ENCODE measurements at places on chromosomes 12 and 14. TPM values are rescaled to one million over a fixed set of nuclear protein-coding genes. Genes with fewer than 3 reads are reported as not detected.

Gene CLEC14A
- not detected for total RNA-seq

DNA sequence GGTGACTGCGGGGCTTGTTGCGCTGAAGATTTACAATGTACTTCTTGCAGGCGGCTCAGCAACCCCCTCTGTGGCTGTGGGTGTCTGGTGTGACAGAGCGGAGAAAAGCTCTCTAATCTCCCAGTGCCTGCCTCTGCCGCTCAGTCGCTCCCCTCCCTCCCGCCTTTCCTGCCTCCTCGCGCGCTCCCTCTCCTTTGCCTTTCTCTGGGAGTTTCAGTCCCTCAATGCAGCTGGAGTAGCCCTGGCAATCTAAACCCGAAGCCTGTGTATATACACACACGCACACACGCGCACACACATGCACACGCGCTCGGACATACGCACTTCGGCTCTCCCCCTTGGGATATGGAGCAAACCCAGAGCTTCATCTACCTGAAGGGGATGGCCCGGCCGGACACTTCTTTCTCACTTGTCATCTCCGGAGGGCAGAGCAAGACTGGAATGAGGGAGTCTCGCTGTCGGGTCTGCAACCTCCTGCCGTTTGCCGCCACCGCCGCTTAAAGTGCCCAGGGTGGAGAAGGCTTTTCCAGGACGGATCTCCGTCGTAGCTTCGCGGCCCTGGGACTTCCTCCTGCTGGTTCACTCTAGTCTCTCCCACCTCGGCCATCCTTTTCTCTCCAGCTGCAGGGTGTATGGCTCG lies 599 bp upstream of the TRHDE start:
- H3K27me3 ChIP-seq: peaks cover 12% of the 10 kb centered on the region
- H3K36me3 ChIP-seq: no peaks in the 10 kb centered on the region
- peaks cover 4% of the 10 kb centered on the region for H3K4me1 ChIP-seq
- peak; percentile 78 for DNase-seq
- peak overlapping the region; percentile 80 for H3K4me3 ChIP-seq

Gene TRHDE
- 1.0 TPM for total RNA-seq

DNA sequence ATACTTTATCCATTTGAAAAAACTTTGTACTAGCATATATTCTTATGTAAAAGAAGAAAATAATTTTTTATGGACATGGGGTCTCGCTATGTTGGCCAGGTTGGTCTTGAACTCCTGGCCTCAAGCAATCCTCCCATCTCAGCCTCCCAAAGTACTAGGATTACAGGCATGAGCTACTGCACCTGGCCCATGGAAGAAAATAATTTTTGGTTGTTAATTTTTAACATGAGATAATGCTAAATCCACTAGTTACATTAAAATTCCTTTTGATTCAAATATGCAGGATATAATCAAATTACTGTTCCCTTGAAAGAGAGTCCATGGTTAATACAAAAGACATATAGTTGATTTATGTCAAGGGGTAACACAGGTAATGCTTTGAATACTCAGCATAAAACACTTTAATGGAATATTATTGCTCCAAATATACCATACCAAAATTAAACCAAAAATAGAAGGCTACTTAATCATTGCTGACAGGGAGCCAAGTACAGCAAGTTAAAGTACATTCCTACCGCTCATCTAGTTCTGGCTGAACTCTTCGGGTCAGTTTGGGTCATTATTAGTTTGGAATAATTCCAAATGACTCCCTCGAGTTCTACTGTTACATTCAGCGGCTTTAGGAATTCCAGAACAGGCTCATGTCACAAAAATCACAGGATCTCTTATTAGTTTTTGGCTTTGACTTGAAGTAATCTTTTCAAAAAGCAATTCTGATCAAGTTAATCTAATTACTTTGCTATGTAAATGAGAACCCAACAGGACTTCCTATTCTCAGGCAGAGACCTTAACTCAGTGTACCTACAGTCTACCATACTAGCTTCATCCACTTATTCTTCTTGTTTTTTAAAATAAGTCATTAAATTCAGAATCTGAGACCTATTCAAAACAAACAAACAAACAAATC lies 6.1 kb downstream of the SOS2 start:
- no peak overlapping the region for H3K27ac ChIP-seq
- no peaks in the 10 kb centered on the region for H3K27me3 ChIP-seq
- H3K4me3 ChIP-seq: no peak overlapping the region
- H3K36me3 ChIP-seq: peaks cover 8% of the 10 kb centered on the region

Gene DPPA3
- 2.0 TPM for total RNA-seq

DNA sequence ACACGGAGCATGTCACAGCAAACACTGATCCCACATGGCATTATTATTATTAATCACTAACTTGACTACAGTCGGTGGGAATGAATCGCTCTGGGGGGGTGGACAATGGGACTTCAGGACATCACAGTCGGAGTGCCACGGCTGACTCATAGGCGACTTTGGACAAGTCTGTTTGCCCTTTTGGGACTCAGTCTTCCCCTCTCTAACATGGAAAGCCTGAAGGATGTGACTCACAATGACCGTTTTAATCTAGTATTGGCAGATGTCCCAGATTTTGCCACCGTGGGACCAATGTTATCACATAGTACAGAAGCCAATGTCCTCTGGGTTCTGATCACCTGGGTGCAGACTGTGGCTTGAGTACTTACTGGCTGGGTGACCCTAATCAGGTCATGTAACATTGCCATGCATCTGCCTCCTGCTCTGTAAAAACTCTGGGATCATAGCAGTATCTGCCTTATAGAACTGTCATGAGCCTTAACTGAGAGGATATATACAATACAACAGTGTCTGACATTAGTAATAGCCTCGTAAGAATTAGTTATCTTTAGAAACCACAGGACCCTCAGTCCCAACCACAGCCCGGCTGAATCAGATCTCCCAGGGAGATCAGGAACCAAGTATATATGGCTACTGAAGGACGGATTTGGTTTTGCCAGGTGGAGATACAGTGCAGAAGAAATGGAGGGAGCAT lies 362.6 kb downstream of the BCL11B start:
- no peak for DNase-seq
- no peaks in the 10 kb centered on the region for H3K27me3 ChIP-seq

- no peak overlapping the region for H3K4me3 ChIP-seq
- H3K27ac ChIP-seq: no peak overlapping the region
- peak; percentile 40 for DNase-seq
- no peaks in the 10 kb centered on the region for H3K36me3 ChIP-seq
- no peaks in the 10 kb centered on the region for H3K4me1 ChIP-seq
Observed at GRCh38 chr14:90483571-90483974, 86.7 kb downstream of the CALM1 start.

- H3K4me3 ChIP-seq: no peak overlapping the region
- no peaks in the 10 kb centered on the region for H3K4me1 ChIP-seq
- no peak for DNase-seq
Observed at GRCh38 chr14:96077983-96078624, 38.9 kb downstream of the C14orf132 start.

- no peak for DNase-seq
- H3K4me1 ChIP-seq: peaks cover 11% of the 10 kb centered on the region
- H3K36me3 ChIP-seq: no peaks in the 10 kb centered on the region
- no peak overlapping the region for H3K27ac ChIP-seq
- H3K4me3 ChIP-seq: no peak overlapping the region
- H3K27me3 ChIP-seq: no peaks in the 10 kb centered on the region
Observed at GRCh38 chr12:89384807-89385206, 32.5 kb upstream of the DUSP6 start.

Gene CFAP54
- total RNA-seq: 0.24 TPM

DNA sequence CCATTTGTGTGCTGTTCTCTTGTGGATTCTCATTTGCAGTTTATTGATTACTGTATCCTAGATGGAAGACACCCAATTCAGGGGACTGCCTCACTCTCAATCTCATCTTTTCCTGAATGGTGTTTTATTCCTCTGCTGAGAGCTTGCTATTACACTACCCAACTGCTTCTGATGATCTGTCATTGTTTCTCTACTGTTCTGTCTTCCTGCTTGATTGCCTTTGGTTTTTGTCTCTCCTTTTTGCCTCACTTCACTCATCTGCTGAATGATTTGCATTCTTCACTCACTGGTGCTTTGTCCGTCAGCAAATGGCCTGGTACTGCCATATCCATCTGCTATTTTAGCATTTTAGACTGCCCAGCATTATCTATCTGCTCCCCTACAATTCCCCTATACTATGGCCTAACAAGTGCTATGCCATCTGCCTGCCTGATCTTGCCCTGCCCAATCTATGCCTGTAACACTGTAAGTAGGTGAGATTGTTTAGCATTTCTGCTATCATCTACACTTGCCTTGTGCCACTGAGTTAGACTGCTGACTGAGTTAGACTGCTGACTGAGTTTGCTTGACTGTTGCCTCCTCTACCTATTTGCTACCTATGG lies 335.1 kb downstream of the GPHN start:
- H3K27me3 ChIP-seq: no peaks in the 10 kb centered on the region
- H3K4me3 ChIP-seq: no peak overlapping the region
- H3K4me1 ChIP-seq: no peaks in the 10 kb centered on the region
- no peak overlapping the region for H3K27ac ChIP-seq
- DNase-seq: no peak

Gene HOXC12
- not detected for total RNA-seq

Gene ALDH1L2
- total RNA-seq: 1.9 TPM

GRCh38 chr12:76124456-76124855 lies 40.0 kb upstream of the NAP1L1 start:
- no peaks in the 10 kb centered on the region for H3K4me1 ChIP-seq
- no peak overlapping the region for H3K4me3 ChIP-seq
- H3K27me3 ChIP-seq: no peaks in the 10 kb centered on the region
- H3K36me3 ChIP-seq: no peaks in the 10 kb centered on the region
- H3K27ac ChIP-seq: no peak overlapping the region

DNA sequence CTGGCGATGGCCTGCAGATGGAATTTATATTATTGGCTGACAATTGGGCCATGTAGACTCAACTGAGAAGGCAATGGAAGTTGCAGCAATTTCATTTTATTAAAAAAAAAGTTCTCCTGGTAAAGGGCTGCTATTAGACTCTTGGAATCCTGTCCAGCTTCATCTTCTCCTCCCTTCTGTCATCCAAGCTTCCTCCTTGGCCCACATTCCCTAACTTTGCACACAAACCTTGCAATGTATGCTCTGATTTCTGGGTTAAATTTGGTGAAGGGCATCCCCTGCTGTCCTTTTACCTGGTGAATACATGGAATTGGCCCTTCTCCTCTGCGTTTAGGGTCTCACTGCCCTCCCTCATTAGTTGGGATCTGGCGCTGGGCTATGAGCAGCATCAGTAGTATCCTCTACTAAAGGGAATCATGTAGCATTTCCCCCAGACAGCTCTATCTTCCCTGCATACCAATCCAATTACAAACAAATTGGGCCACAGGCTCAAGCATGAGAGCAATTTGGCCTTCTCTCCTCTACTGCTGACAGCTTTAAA lies 336.9 kb downstream of the BMP4 start:
- H3K27me3 ChIP-seq: no peaks in the 10 kb centered on the region
- H3K4me1 ChIP-seq: no peaks in the 10 kb centered on the region
- no peaks in the 10 kb centered on the region for H3K36me3 ChIP-seq
- DNase-seq: no peak
- no peak overlapping the region for H3K27ac ChIP-seq
- H3K4me3 ChIP-seq: no peak overlapping the region

GRCh38 chr12:26717757-26718156 lies 115.2 kb downstream of the ITPR2 start:
- no peaks in the 10 kb centered on the region for H3K27me3 ChIP-seq
- H3K4me1 ChIP-seq: no peaks in the 10 kb centered on the region
- H3K27ac ChIP-seq: no peak overlapping the region

DNA sequence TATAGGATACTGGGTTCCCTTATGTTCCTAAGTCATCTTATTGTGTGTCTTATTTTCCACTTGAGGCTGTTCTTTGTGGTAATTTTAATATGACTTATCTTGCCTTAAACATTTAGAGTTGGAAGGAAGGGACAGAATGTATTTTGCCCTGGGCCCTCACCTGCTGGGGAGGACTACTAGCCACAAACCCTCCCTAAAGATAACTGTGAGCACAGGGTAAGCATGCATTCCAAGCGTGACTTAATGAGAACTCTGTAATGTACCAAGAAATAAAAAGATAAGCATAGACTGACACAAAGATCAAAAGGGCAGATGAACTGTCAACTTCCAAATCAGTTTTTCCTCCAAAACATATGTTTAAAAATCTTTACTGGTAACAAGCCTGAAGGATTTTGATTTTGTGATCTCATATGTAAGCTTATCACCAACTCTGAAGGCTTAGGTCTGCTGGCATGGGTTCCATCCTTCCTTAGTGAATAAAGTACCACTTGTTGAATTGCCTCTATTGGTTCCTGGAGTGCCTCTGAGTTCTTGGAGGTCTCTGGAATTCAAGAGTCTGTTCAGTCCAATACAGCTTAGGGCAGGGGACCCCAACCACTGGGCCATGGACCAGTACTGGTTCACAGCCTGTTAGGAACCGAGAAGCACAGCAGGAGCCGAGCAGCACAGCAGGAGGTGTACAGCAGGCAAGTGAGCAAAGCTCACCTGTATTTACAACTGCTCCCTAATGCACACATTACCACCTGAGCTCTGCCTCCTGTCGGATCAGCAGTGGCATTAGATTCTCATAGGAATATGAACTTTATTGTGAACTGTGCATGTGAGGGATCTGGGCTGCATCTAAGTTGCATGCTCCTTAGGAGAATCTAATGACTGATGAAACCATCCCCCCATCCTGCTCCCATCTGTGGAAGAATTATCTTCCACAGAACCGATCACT lies 29.8 kb upstream of the NFYB start:
- H3K27ac ChIP-seq: no peak overlapping the region
- no peaks in the 10 kb centered on the region for H3K4me1 ChIP-seq
- H3K36me3 ChIP-seq: no peaks in the 10 kb centered on the region

- no peaks in the 10 kb centered on the region for H3K36me3 ChIP-seq
- H3K27me3 ChIP-seq: no peaks in the 10 kb centered on the region
- H3K27ac ChIP-seq: no peak overlapping the region
- no peak overlapping the region for H3K4me3 ChIP-seq
Observed at GRCh38 chr12:26028953-26029735, 70.7 kb downstream of the RASSF8 start.

DNA sequence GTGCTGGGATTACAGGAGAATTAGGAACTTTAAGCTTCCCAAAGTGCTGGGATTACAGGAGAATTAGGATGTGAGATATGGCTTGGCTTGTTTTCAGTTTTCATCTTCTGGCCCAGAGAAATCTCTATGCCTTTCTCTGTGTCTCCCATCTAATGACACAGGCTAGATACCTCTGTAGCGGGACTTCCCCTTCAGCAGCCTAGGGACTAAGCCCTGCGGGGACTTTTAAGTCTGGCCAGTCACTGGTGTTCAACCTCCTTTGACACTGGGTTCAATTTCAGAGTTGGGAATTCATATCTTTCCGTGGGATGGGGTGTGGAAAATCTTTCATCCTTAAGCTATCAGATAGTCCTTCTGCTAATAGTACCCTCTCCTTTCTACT lies 6.2 kb downstream of the RFC5 start:
- no peaks in the 10 kb centered on the region for H3K4me1 ChIP-seq
- no peak overlapping the region for H3K27ac ChIP-seq
- DNase-seq: no peak
- no peak overlapping the region for H3K4me3 ChIP-seq
- H3K27me3 ChIP-seq: no peaks in the 10 kb centered on the region
- peaks cover 59% of the 10 kb centered on the region for H3K36me3 ChIP-seq

- no peaks in the 10 kb centered on the region for H3K36me3 ChIP-seq
- H3K27ac ChIP-seq: no peak overlapping the region
- H3K4me3 ChIP-seq: no peak overlapping the region
Observed at GRCh38 chr14:100735271-100735670, 8.6 kb downstream of the DLK1 start.
